ENCODE measurements at places on chromosomes 7 and 10. TPM values are rescaled to one million over a fixed set of nuclear protein-coding genes. Genes with fewer than 3 reads are reported as not detected.

DNA sequence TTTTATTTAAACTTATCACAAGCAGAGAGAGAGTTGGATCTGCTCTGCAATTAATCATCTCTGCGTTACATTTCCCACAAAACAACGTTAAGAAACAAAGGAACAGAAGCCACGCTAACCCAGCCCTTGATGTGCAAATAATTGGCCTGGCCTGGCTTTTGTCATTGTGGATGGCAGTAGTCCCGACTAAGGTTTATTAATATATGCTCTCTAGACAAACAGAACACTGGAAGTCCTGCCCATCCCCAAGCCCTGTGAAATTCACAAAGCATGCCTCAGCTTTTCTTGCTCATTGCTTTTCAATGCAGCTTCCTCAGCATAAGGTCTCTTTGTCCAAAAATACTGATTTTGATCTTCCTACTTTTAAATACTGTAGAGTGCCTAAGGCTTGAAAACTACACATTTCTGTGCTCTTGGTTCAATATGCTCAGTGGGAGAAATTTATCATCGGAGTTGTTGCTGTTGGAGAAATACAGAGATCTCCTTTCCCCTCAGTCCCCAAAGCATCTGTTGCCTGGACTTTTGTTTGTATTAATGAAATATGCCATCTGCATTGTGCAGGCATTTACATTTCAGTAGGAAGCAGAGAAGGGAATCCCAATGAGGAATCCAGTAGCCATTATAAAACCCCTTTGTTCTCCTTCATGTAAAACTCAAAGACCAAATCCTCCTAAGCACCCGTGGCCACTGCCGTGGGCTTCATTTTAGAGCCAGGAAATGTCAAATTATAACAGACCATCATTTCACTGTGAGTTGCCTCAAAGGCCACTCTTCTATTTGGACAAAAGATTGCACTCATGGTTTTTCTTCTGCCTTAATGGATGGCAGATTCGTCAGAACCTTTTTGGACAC lies 61.1 kb downstream of the SORCS1 start:
- peak; percentile 73 for DNase-seq
- H3K36me3 ChIP-seq, result no peaks in the 10 kb centered on the region
- H3K4me3 ChIP-seq, result no peak overlapping the region
- H3K4me1 ChIP-seq, result peaks cover 28% of the 10 kb centered on the region

- H3K36me3 ChIP-seq, result no peaks in the 10 kb centered on the region
- no peak for DNase-seq
- no peaks in the 10 kb centered on the region for H3K27me3 ChIP-seq
- no peak overlapping the region for H3K27ac ChIP-seq
Observed at GRCh38 chr7:25218191-25218590, 10.1 kb downstream of the NPVF start.

- no peaks in the 10 kb centered on the region for H3K27me3 ChIP-seq
- no peak overlapping the region for H3K27ac ChIP-seq
- no peaks in the 10 kb centered on the region for H3K4me1 ChIP-seq
- H3K36me3 ChIP-seq, result no peaks in the 10 kb centered on the region
- no peak overlapping the region for H3K4me3 ChIP-seq
Observed at GRCh38 chr10:77500754-77501151, 136.9 kb downstream of the KCNMA1 start.

GRCh38 chr10:103089493-103089892 lies 103.6 kb downstream of the NT5C2 start:
- DNase-seq, result no peak
- peaks cover 72% of the 10 kb centered on the region for H3K36me3 ChIP-seq
- no peak overlapping the region for H3K27ac ChIP-seq

DNA sequence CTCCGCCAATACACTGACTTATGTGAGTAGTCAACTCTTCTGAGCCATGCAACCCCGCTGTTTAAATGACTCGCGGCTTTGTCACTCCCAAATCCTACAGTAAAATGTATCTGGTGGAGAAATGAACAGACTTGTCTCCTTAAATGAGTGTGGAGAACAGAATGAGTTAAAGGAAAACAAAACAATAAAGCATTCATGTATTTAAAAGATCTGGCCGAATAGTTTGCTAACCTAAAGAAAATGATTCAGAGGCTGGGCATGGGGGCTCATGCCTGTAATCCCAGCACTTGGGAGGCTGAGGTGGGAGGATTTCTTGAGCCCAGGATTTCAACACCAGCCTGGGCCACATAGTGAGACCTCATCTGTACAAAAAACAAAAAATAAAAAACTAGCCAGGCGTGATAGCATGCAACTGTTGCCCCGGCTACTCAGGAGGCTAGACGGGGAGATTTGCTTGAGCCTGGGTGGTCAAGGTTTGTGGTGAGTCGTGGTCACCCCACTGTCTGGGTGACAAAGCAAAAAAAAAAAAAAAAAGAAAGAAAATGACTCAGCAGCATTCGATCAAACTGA lies 86.5 kb upstream of the PFKP start:
- no peaks in the 10 kb centered on the region for H3K27me3 ChIP-seq
- no peak overlapping the region for H3K27ac ChIP-seq
- no peaks in the 10 kb centered on the region for H3K36me3 ChIP-seq
- H3K4me1 ChIP-seq, result no peaks in the 10 kb centered on the region

The ADIRF gene
- total RNA-seq, result not detected

DNA sequence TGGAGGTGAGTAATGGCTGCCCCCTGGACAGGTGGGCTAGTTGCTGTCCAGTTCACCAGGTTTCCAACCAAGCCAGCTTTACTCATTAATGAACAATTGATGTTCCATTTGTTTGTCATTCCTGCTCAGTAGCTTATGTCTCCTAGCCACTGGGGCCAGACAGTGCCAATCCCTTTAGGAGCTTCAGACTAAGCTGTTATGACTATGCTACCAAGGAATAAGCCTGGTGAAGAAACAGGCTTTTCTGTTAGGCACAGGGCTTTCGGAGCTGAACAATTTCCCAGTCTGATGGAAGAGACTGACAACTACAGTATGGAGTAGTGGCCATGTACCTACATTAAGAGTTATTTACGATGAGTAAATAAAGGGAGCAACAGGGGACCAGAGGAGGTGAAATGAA lies 2.1 kb upstream of the FMC1 start:
- no peak overlapping the region for H3K4me3 ChIP-seq
- H3K4me1 ChIP-seq, result no peaks in the 10 kb centered on the region
- no peaks in the 10 kb centered on the region for H3K27me3 ChIP-seq
- H3K36me3 ChIP-seq, result no peaks in the 10 kb centered on the region
- DNase-seq, result no peak

GRCh38 chr7:34756025-34756437 lies 98.0 kb downstream of the NPSR1 start:
- no peaks in the 10 kb centered on the region for H3K36me3 ChIP-seq
- DNase-seq, result no peak
- H3K27me3 ChIP-seq, result no peaks in the 10 kb centered on the region
- no peak overlapping the region for H3K27ac ChIP-seq

The GATA3 gene
- total RNA-seq, result 3.4 TPM

The BET1 gene
- 22.7 TPM for total RNA-seq

The FANK1 gene
- 7.5 TPM for total RNA-seq

The PNLIPRP2 gene
- not detected for total RNA-seq

DNA sequence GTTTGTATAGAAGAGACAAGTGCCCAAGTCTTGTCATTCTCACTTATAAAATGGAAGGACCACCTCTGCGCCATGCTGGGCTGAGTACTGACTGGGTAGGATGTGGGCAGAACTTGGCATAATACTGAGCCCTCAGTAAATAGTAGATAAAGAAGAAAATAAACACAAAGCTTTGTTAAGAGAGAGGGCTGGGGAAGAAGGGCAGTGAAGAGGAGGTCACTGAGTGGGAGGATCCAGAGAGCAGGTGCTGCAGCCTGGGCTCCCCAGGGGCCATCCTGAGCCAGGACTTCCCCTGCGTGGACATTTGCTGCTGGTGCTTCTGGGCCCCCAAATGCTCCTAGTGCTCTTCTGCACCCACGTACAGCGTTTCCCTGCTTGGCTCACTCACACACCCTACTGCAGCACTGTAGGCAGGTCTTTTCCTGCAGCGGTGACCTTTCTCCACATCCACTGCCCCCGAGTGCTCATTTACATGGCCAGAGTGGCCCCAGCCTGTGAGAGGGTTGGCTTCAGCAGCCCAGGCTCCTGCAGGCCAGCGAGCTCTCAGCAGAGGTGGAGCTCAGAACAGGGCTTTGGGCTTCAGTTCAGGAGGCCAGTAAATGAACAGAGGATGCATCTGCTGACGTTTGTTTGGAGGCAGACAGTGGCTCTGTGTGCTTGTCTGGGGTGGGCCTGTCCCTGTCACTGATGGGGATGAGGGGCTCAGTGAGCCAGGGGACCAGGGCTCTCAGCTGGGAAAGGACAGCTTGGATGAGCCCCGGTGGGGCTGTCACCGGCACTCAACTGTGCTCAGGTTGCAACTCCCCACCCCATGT lies 164.6 kb downstream of the ADARB2 start:
- peaks cover under 1% of the 10 kb centered on the region for H3K27me3 ChIP-seq
- H3K4me1 ChIP-seq, result peaks cover 3% of the 10 kb centered on the region
- H3K36me3 ChIP-seq, result no peaks in the 10 kb centered on the region
- no peak overlapping the region for H3K27ac ChIP-seq

- H3K4me1 ChIP-seq, result no peaks in the 10 kb centered on the region
- no peak for DNase-seq
- H3K4me3 ChIP-seq, result no peak overlapping the region
- H3K27me3 ChIP-seq, result no peaks in the 10 kb centered on the region
Observed at GRCh38 chr10:3331187-3331586, 158.6 kb upstream of the PITRM1 start.

DNA sequence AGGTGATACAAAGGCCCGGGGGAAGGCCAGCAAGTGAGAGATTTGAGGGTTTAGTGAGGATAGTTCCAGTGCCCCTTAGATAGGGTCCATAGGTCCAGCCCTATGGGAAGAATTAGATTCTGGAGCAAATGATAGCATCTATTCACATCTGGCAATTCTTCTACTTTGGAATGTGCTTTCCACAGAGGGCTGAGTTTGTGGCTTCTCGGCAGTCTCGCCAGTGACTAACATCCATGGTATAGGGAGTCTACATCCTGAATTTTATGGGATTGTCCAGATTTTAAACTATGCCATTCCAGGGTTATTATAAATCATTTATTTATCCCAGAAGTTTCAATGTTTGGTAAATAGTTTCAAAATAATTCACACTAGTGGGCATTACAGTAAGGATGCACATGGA lies 207.3 kb upstream of the ADO start:
- no peak overlapping the region for H3K4me3 ChIP-seq
- no peaks in the 10 kb centered on the region for H3K27me3 ChIP-seq
- no peaks in the 10 kb centered on the region for H3K36me3 ChIP-seq
- peak; percentile 53 for DNase-seq

DNA sequence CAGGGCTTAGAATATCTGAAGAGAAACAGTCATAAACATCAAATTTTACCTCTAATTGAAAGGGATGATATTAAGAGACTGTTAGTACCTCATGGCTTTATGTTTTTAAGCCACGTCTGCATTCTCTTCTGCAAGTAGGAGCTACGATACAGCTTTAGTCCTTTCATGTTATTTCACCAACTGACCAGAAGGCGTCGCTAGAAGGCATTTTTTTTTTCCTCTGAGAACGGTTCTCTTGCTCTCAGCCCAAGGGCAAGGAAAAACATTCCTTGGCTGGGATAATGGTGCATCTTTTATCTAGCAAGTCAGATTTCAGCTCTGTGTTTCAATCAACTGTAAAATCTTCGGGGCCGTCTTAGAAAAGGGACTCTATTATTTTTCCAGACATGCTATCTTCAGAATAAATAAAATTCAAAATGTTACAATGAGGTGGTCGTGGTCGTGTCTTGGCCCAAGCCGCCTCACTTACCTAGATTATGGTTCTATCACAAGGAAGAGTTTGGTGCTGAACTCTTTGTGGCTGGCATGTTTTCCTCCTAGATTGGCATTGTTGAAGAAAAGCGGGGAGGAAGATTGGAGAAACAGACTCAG lies 41.6 kb upstream of the LYZL2 start:
- H3K27me3 ChIP-seq, result no peaks in the 10 kb centered on the region
- H3K27ac ChIP-seq, result no peak overlapping the region

DNA sequence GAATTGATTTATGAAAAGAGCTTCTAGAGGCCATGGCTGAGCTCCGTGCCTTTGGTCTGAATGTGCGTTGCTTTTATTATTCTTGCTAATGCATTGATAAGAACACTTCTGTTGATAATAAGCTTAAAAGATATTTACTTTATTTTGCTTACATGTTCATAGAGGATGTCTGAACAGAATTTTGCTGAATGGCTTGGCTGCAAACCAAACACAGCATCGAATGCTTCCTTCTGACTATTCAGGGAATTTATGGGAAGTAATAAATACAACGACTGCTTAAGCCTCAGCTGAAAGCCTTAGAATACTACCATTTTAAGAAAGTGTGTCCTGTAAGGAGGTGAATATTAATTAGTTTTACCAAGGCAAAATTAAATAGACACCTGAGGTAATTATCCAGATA lies 643.5 kb upstream of the POT1 start:
- H3K36me3 ChIP-seq, result no peaks in the 10 kb centered on the region
- H3K4me3 ChIP-seq, result no peak overlapping the region
- no peak for DNase-seq
- no peaks in the 10 kb centered on the region for H3K4me1 ChIP-seq
- no peak overlapping the region for H3K27ac ChIP-seq

GRCh38 chr10:97854743-97855142 lies 5.1 kb downstream of the GOLGA7B start:
- no peaks in the 10 kb centered on the region for H3K36me3 ChIP-seq
- peaks cover 33% of the 10 kb centered on the region for H3K27me3 ChIP-seq
- H3K4me3 ChIP-seq, result no peak overlapping the region
- DNase-seq, result no peak
- H3K4me1 ChIP-seq, result no peaks in the 10 kb centered on the region

The IFIT1 gene
- total RNA-seq, result 22.7 TPM

GRCh38 chr10:123398756-123399155 lies 244.6 kb downstream of the BUB3 start:
- no peaks in the 10 kb centered on the region for H3K27me3 ChIP-seq
- no peak overlapping the region for H3K4me3 ChIP-seq
- H3K27ac ChIP-seq, result no peak overlapping the region
- H3K36me3 ChIP-seq, result no peaks in the 10 kb centered on the region

GRCh38 chr10:6221971-6222751 lies 19.4 kb downstream of the PFKFB3 start:
- no peak overlapping the region for H3K4me3 ChIP-seq
- no peak for DNase-seq

The PCLO gene
- total RNA-seq, result 0.67 TPM

The FEZF1 gene
- not detected for total RNA-seq

DNA sequence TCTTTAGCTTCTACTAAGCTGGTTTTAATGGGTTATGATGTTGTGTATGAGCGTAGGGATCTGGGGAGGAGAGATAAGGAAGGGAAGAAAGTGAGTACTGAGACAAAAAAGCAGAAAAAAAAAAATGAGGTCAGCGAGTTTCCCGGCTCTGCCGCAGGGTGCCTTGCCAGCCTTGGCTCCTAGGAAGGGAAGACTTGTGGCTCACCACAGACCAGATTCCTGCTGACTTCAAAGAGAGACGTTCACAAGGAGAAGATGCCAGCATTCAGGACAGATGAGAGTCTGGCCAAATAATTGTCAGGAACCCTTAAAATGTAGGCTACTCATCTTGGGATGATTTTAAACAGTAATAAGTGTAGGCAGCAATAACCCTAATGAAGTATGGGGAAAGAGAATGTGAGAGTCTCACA lies 11.4 kb upstream of the FAS start:
- H3K4me3 ChIP-seq, result no peak overlapping the region
- H3K36me3 ChIP-seq, result no peaks in the 10 kb centered on the region
- no peak for DNase-seq
- no peaks in the 10 kb centered on the region for H3K27me3 ChIP-seq

- H3K36me3 ChIP-seq, result peaks cover 33% of the 10 kb centered on the region
- H3K4me1 ChIP-seq, result peaks cover 3% of the 10 kb centered on the region
- no peak overlapping the region for H3K27ac ChIP-seq
- no peaks in the 10 kb centered on the region for H3K27me3 ChIP-seq
- H3K4me3 ChIP-seq, result no peak overlapping the region
Observed at GRCh38 chr7:151345576-151346469, 4.2 kb downstream of the NUB1 start.

The GPR146 gene
- total RNA-seq, result 11.2 TPM
